ENCODE measurements at places on chromosomes 2 and 18.

GRCh38 chr2:97998431-97999005 lies 2.8 kb upstream of the TMEM131 start:
- 0 out of 2 replicates have a peak, but pooled peaks cover 1% of the 10 kb centered on the region for H3K4me1 ChIP-seq
- no peaks in the 10 kb centered on the region for H3K36me3 ChIP-seq
- H3K27ac ChIP-seq: no peak overlapping the region
- no peak overlapping the region for H3K4me3 ChIP-seq
- no peaks in the 10 kb centered on the region for H3K27me3 ChIP-seq

- H3K4me1 ChIP-seq: no peaks in the 10 kb centered on the region
- H3K4me3 ChIP-seq: no peak overlapping the region
Measured at GRCh38 chr2:175399326-175399725, 217.8 kb upstream of the ATP5MC3 start.

GRCh38 chr2:177721087-177721486 lies 328.5 kb downstream of the AGPS start:
- DNase-seq: no peak
- peaks cover under 1% of the 10 kb centered on the region for H3K27me3 ChIP-seq
- no peaks in the 10 kb centered on the region for H3K36me3 ChIP-seq
- no peak overlapping the region for H3K27ac ChIP-seq
- H3K4me1 ChIP-seq: no peaks in the 10 kb centered on the region
- H3K4me3 ChIP-seq: no peak overlapping the region

GRCh38 chr2:8797682-8798081 lies 39.7 kb downstream of the KIDINS220 start:
- no peak overlapping the region for H3K4me3 ChIP-seq
- no peak for DNase-seq
- H3K27me3 ChIP-seq: no peaks in the 10 kb centered on the region
- H3K27ac ChIP-seq: no peak overlapping the region

GRCh38 chr2:31526946-31527732 lies 53.6 kb downstream of the SRD5A2 start:
- no peak overlapping the region for H3K4me3 ChIP-seq
- H3K27ac ChIP-seq: no peak overlapping the region
- DNase-seq: no peak

- H3K4me3 ChIP-seq: no peak overlapping the region
- no peaks in the 10 kb centered on the region for H3K36me3 ChIP-seq
- H3K4me1 ChIP-seq: no peaks in the 10 kb centered on the region
- no peaks in the 10 kb centered on the region for H3K27me3 ChIP-seq
- DNase-seq: no peak
Measured at GRCh38 chr2:38125842-38126241, 49.9 kb upstream of the CYP1B1 start.

DNA sequence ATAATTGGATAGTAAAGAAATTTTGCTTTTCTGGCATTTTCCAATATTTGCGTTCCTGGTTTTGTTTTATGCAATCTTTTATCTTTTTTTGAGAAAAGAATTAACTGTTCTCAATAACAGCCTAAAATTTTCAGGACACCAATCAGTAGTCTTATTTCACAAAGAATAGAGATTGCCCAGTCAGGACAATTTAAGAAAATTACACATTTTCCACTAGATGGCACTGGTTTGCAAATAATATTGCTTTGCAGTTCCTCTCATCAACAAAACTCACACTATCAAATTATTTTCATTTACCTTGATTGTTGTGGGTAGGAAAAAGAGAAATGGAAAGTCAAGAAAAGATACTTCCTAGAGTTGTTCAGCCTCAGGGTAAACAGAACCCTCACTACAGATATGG lies 2.4 kb upstream of the RBM45 start:
- H3K4me3 ChIP-seq: no peak overlapping the region
- no peaks in the 10 kb centered on the region for H3K4me1 ChIP-seq
- no peak for DNase-seq

DNA sequence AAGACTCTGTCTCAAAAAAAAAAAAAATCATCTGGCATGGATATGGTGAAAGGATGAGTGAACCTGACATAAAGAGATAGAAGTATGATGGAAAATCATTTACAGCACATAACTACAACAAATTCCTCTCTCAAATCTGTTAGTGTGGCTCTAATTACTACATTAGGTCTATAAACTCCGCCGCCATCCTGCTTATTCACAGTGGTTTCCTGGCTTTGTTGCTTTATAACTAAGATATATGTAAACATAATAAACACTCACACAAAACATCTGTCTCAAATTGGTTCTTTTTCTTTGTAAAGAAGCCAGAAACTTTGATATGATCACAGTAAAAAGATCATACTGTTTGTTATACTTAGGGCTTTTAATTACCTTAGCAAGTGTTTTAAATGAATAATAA lies 412.6 kb upstream of the FAM98A start:
- no peak overlapping the region for H3K27ac ChIP-seq
- H3K27me3 ChIP-seq: no peaks in the 10 kb centered on the region
- no peaks in the 10 kb centered on the region for H3K36me3 ChIP-seq
- no peak for DNase-seq
- no peaks in the 10 kb centered on the region for H3K4me1 ChIP-seq
- H3K4me3 ChIP-seq: no peak overlapping the region

DNA sequence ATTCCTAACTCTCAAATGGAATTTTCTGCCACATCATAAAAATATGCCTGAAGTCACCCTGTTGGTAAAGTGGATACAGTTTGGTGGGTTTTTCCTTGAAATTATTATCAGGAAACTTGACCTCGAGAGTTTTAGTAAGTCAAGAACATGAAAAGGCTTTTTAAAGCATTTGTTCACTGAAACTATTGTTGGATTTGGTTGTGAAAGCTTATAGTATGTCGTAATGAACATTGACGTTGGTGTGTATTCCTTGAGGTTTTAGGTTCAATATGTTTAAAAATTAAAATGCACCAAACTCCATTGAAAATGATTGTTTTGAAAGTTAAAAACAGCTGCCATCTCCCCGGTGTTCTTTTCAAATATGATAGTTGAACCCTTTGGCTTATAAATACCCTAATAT lies 30.8 kb downstream of the AOX1 start:
- no peaks in the 10 kb centered on the region for H3K36me3 ChIP-seq
- H3K27ac ChIP-seq: no peak overlapping the region
- H3K4me1 ChIP-seq: no peaks in the 10 kb centered on the region
- no peak for DNase-seq
- no peaks in the 10 kb centered on the region for H3K27me3 ChIP-seq
- H3K4me3 ChIP-seq: no peak overlapping the region

DNA sequence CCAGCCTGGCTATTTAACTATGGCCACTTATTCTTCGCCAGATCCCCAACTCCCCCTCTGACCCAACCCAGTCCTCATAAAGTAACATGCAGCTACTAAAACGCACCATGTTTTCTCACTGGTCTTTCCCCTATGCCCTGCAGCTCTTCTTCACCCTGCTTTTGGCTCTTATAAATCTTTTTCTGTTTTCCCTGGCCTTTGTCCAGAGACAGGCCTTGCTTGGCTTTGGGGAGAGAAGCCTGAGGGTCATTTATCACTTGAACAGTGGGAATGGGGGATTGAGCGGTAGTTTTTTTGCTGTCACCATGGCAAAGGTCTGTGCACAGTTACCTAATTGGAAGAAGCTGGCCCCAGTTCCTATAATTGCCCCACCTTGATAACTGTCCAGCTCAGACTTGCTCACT lies 202.9 kb upstream of the NT5C1B start:
- no peaks in the 10 kb centered on the region for H3K36me3 ChIP-seq
- DNase-seq: no peak
- H3K4me3 ChIP-seq: no peak overlapping the region
- no peak overlapping the region for H3K27ac ChIP-seq
- H3K4me1 ChIP-seq: no peaks in the 10 kb centered on the region

GRCh38 chr2:18245375-18245774 lies 315.1 kb downstream of the RDH14 start:
- no peaks in the 10 kb centered on the region for H3K27me3 ChIP-seq
- H3K4me3 ChIP-seq: no peak overlapping the region
- H3K27ac ChIP-seq: no peak overlapping the region
- no peaks in the 10 kb centered on the region for H3K4me1 ChIP-seq
- DNase-seq: no peak

- no peak overlapping the region for H3K4me3 ChIP-seq
- H3K4me1 ChIP-seq: no peaks in the 10 kb centered on the region
- H3K36me3 ChIP-seq: no peaks in the 10 kb centered on the region
- no peaks in the 10 kb centered on the region for H3K27me3 ChIP-seq
Measured at GRCh38 chr2:202660796-202661195, 26.0 kb downstream of the FAM117B start.

- no peaks in the 10 kb centered on the region for H3K27me3 ChIP-seq
- H3K4me3 ChIP-seq: no peak overlapping the region
- no peaks in the 10 kb centered on the region for H3K4me1 ChIP-seq
- H3K36me3 ChIP-seq: no peaks in the 10 kb centered on the region
- H3K27ac ChIP-seq: no peak overlapping the region
Measured at GRCh38 chr2:19538411-19538963, 180.1 kb upstream of the OSR1 start.

DNA sequence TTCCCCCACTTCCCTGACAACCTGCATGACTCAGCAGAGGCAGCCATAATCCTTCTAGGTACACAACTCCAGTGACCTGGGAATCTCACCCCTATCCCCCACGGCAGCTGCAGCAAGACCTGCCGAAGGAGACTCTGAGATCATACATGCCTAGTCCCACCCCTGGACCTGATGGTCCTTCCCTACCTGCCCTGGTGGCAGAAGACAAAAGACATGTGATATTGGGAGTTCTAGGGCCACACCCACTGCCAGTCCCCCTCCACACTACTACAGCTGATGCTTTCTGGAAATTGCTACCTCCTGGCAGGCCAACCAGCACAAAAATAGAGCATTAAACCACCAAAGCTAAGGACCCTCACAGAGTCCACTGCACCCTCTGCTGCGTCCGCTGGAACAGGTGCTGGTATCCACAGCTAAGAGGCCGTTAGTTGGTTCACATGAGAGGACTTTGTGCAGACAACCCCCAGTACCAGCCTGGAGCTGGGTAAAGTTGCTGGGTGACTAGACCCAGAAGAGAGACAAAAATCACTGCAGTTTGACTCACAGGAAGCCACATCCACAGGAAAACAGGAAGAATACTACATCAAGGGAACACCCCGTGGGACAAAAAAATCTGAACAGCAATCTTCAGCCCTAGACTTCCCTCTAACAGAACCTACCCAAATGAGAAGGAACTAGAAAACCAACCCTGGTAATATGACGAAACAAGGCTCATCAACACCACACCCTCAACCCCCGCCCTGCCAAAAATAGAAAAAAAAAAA lies 12.5 kb downstream of the MARCO start:
- DNase-seq: no peak
- no peaks in the 10 kb centered on the region for H3K36me3 ChIP-seq
- H3K4me3 ChIP-seq: no peak overlapping the region
- no peak overlapping the region for H3K27ac ChIP-seq

DNA sequence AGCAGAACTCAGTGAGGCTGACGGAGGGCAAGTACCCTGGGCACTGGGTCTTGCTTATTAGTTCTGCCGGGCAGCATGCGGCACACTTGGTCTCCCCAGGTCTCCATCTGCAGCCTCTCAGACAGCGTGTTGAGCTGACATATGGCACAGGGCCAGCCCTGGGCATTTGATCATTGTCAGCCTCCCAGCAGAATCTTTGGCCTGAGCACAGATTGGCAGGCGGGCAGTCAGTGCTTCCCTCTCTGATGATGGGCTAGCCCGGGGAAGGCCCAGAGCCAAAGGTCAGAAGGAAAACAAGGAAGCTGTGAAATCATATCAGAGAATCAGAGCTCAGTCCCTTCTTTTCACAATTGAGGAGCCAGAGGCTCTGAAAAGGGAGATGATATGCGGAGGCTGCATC lies 150.1 kb upstream of the LRRTM1 start:
- no peak overlapping the region for H3K27ac ChIP-seq
- no peak overlapping the region for H3K4me3 ChIP-seq
- H3K4me1 ChIP-seq: 0 out of 2 replicates have a peak, but pooled peaks cover 1% of the 10 kb centered on the region

GRCh38 chr2:124666976-124667375 lies 641.9 kb downstream of the CNTNAP5 start:
- no peak overlapping the region for H3K4me3 ChIP-seq
- no peaks in the 10 kb centered on the region for H3K36me3 ChIP-seq
- H3K27me3 ChIP-seq: no peaks in the 10 kb centered on the region
- no peak overlapping the region for H3K27ac ChIP-seq

DNA sequence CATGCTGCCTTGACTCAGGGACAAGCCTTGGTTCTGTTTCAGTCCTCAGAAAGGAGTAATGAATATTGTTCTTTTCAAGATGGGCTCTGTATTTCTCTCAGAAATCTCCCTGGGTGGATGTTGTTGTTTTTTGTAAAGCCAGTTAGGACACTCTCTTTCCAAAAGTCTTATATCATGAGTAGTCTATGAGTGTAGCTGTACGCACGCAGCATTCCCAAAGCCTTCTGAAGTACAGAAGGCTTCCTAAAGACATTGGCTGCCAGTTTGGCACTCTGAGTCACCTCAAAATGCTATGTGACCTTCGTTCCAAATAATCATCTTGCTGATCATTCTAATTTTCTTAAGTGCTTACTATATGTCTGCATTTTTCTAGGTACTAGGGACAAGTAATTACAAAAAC lies 16.7 kb upstream of the GTF2A1L start:
- no peaks in the 10 kb centered on the region for H3K36me3 ChIP-seq
- no peak overlapping the region for H3K27ac ChIP-seq

- H3K27ac ChIP-seq: no peak overlapping the region
- H3K4me1 ChIP-seq: no peaks in the 10 kb centered on the region
- H3K27me3 ChIP-seq: no peaks in the 10 kb centered on the region
- H3K4me3 ChIP-seq: no peak overlapping the region
- H3K36me3 ChIP-seq: no peaks in the 10 kb centered on the region
Measured at GRCh38 chr2:41668529-41668928, 379.3 kb upstream of the PKDCC start.

GRCh38 chr18:54924948-54925347 lies 34.3 kb downstream of the CCDC68 start:
- no peak overlapping the region for H3K4me3 ChIP-seq
- no peak overlapping the region for H3K27ac ChIP-seq
- no peaks in the 10 kb centered on the region for H3K4me1 ChIP-seq
- no peaks in the 10 kb centered on the region for H3K36me3 ChIP-seq
- no peak for DNase-seq

GRCh38 chr2:120659275-120659977 lies 76.2 kb upstream of the GLI2 start:
- H3K27ac ChIP-seq: no peak overlapping the region
- H3K4me3 ChIP-seq: no peak overlapping the region
- DNase-seq: no peak
- peaks cover 2% of the 10 kb centered on the region for H3K4me1 ChIP-seq
- H3K27me3 ChIP-seq: peaks cover 1% of the 10 kb centered on the region
- H3K36me3 ChIP-seq: no peaks in the 10 kb centered on the region

DNA sequence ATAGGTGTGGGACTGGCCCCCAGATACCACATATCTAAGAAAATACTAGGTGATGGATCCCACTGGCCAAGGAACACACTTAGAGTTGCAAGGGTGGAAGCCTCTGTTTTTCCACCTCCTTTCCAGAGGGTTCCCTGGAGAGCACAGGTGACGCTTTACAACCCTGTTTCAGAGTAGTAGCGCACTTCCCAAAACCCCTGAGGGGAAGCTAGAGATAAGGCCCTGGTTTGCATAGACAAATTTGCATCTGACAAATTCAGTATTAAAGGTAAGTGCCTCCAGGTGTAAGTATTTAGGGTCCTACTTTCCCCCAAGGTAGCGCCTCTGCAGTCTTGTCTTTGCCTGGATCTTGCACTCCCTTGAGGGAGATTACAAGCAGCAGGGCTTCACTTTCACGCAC lies 474 bp upstream of the CERKL start:
- no peak overlapping the region for H3K27ac ChIP-seq
- no peaks in the 10 kb centered on the region for H3K36me3 ChIP-seq
- DNase-seq: no peak
- no peaks in the 10 kb centered on the region for H3K4me1 ChIP-seq
- peaks cover 36% of the 10 kb centered on the region for H3K27me3 ChIP-seq

Measured in iPS DF 6.9 (cell line).